NCI-H187 treated with DMSO at 0.1 percent for 48 hours (cell line): ENCODE measurements at places on chromosomes 5 and 9.

DNA sequence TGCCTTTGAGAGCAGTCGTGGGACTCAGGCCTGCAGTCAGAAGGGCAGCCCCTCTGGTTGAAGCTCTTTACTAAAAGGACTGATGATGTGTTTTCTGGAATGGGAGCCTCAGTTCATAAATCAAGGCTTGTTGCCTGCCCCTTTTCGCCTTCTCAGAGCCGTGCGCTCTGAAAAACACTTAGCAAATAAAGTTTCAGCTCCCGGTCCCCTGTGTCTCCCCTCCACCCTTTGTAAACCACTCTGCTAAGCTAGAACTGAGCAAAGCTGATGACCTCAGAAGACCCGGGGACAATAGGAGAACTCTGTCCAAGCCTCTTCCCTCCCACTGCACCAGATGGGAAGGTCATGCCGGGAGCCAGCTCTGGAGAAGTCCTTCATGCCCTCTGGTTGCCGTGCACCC lies 39.3 kb upstream of the ADRA1B start:
- no peak for DNase-seq

DNA sequence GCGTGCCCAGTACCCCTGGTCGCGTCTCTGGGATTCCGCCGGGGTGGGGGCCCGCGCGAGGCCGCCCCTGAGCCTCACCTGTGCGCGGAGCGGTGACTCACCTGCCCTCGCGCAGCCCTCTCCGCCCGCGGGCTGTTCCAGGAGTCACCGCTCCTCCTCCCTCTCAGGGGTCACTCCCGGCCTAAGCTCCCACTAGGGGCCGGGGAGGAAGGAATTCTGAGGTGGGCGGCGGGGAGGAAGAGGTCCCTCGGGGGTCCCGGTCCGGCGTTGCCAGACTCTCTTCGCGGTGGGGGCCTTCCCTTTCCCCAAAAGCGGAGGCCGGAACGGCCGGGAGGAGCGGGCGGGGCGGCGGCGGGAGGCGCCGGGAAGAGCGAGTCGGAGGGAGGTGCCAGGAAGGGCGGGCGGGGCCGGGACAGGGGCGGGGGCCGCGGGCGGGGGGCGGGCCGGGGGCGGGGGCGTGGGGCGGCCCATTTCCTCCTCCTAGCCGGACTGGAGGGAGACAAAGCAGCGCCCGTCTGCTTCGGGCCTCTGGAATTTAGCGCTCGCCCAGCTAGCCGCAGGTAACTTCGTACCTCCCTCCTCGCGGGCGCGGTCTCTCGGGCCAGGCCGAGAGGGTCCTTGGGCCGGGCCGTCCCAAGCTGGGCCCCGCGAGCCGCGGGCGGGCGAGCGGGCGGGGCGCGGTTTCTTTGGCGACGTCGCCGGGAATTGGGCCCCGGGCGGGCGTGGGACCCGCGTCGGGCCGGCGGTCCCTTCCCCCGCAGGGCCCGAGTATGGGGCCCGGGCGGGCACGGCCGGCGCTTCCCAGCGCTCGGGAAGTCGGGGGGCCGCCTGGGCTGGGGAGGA lies at the start of gene CTNNA1:
CTNNA1 (plus strand) TSS at position 475 of the 843 bp plus-strand sequence. CDS start 28,500 bp downstream, outside the sequence.
- no peak for DNase-seq

DNA sequence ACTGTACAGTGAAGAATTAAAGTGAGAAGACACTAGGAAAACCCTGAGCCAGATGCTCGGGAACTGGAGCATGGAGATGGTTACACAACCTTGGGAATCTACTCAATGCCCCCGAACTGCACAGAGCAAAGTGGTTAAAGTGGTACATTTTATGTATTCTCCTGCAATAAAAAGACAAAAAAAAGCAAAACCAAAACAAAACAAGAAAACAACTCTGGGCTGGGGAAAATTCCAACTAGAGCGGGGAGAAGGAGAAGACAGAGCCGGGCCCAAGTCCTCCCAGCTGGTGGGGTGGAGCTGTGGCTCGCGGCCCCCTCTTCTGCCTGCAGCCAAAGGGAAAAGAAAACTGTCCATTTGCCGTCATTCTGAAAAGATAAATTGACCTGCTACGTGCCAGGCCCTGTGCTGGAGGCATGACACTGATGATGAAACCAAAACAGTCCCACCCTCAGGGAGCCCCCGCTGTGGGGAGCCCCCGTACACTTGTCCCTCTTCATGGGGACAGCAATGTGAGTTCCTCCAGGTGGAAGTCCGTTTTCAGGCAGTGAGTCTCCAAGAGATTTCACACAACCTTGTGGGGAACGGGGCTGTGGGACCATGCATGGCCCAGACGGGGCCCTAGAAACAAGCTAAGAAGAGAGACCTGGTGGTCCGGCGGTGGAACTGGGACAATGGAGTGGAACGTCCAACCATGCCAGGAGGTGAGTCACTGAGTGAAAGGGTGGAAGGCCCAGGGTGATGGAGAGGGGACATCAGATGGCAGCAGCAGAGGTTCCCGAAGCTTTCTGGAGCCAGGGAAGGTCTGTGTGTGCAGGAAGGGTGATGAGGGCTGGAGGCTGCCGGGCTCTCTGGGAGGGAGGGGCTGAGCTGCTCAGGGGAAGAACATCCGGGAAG lies 114.8 kb upstream of the COL5A1 start:
- DNase-seq, result no peak

GRCh38 chr5:41182666-41183065 lies 30.7 kb downstream of the C6 start:
- no peak for DNase-seq

DNA sequence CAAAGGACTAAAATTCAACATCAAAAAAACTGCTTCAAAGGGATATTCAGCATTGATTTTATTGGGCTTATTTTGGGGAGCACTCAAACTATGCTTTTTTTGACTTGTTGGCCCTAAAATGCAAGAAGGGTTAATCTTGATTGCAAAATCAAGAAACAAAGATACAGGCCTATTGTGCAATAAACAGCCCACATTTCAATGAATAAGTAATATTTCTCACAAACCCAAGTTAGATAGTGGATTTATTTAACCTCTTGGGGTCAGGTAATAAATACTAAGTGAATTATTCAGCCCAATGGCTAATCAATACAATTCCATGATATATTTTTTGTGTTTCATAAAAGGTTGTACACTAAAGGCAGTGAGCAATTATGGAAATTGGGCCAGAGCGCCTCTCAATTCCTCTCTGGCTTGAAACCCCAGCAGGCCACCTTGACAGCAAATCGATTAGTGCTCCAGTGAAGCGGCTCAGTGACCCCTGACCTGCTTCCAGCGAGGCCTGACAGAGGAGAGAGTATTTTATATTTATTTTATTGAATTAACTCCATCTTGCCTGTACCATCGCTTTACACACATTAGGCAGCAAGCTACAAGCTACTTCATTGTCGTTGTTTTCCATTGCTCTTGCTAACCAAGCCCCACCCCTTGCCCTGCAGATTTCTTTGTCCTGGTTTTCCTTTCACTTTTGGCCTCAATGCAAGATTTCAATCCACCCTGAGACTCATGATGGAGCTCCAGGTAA lies 65.5 kb downstream of the EBF1 start:
- peak; percentile 77 for DNase-seq

DNA sequence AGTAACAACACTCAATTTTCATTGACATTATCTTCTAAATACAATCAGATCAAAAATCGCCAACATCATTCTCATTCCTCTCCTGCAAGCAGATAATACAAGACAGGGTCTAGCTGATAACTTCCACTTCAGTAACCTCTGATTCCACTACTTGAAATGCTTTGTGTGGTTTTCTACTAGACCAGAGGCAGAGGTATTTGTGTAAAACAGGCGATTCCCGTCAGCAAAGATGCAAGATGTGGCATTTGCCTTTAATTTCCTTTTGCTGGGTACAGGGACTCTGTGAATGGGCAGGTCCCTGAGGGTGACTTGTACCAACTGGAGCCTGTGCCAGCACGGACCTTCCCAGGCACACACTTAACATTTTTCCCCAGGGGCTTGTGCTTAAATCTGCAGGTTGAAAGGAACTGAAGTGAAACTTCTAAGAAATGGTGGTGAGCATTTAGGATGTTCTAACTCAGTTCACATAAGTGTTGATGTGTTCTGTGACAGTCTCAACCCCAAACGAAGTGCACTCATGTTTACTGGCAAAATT lies 625.5 kb upstream of the WWC1 start:
- DNase-seq, result no peak

- DNase-seq, result no peak
Measured at GRCh38 chr9:127917603-127918002, 762 bp upstream of the ST6GALNAC4 start.

DNA sequence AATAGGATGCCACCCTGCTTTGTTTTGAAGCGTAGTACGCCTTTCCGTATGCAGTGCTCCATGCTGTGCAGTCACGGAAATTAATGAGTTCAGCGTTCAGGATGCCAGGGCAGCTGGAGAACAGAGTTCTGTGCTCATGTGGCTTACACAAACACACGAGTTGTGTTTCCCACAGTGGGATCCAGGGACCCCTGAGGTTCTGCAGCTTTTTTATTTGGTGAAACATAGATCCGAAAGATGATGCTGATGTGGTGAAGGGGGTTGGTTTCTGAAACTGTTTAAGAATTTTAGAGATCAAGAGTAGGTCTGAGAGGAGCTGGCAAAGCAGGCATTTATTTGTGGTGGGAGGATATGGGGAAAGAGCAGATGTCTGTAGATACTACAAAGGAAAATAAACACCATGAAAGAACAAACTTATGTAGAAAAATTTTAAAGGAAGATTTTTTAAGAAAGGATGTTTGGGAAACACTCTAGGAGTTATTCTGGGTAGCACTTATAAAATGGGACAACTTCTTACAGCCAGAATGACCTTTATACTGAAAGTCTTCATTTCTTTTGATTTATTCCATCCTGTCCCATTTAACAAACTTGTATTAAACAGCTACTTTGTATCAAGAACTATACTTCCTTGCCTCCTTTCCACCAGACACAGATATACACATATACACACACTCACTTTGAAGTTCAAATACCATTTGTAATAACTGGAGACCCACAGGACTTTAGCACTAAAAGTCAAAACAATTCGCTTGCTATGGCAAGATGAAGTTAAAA lies 52.7 kb downstream of the ITGA1 start:
- no peak for DNase-seq

DNA sequence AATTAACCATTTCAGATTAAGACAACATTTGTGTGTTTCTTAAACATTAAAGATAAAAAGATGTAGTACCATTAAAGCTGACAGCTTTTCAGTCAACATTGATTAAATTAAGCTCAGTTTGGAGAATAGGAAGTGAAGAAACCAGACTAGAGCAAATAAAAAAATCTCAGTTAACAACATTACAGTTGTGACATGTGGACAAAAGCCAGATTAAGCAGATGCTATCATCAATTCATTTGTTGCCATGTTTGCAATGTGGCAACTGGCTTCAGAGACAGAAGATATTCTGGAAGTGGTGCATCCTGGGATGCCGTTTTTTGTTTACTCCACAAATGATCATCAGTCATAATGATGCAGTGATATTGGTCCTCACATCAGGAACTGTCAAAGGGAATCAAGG lies 70.3 kb upstream of the CNTLN start:
- DNase-seq, result no peak

DNA sequence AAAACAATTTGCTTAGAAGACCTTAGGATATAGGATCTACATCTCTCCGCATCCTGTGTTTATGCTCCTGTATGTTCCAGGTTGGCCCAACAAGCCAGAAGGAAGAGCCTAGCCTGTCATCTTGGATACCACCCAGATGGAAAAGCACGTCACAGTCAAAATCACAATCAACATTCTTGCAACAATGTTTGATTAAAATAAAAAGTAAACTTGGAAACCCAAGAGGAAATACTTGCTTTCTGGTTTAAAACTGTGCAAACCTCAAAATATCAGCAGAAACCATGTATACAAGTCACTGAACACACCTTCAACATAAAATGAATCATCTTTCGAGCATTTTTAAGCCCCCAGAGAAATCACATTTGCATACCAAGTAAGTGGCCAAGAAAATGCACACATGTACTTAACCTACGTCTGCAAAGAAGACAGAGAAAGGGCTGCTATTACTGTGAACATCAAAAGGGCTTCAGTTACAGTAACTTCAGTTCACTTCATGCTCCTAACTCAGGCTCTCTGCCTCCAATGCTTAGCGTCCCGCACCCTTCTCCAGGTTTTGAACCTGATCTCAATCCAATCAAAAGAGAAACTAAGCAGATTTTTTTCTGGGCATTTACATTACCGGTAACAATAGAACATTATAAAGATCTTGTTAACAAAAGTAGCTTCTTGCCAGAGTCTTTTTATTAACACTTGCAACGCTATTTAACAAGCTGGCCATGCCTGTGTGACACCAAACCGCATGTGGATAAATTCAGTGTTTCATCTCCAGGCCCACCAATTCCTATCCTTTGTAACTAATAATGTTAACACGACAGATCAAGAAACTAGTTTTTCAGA lies 1.3 kb downstream of the ENC1 start:
- DNase-seq, result no peak

- DNase-seq, result no peak
Measured at GRCh38 chr9:133714606-133715294, 23.4 kb downstream of the SARDH start.

DNA sequence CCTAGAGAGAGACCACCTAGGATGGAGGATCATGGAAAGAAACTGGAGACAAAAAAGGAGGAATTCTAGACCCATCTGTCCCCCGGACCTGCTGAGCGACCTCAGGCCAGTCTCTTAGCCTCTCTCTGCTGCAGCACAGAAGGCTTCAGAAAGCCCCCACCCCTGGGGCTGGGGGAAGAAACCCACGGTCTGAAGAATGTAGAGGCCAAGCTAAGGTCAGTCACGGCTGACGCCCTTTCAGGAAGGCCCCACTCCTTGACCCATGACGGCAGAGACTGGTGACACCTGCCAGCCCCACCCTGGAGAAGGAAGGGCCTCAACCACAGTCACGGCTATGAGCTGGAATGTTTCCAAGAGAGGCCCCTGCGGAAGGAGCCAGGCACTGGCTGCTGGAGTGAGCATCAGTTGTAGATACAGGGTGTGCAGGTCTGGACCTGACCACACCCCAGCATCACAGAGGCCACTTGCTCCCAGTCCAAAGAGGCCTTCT lies 120.5 kb upstream of the BOD1 start:
- DNase-seq, result no peak

DNA sequence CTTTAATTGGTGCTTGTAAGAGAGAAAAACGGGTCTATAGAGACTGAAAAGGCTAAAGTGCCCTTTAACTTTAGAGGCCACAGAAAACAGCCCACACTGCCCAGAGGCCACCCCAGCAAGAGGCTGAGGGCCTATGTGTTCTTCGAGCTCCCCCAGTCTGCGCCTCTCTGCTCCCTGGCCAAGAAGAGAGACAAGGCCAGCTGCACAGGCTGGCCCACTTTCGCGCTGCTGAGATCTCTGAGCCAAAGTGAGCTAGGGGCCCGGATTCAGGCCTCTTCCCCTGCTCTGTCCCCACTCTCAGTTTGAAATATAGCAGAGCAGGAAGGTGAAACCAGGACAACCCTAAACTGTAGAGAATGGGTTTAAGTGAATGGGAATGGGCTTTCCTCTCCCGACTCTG lies 132.0 kb upstream of the TRIM32 start:
- DNase-seq, result no peak

GRCh38 chr9:113580954-113581311 lies 117.4 kb downstream of the RGS3 start:
- no peak for DNase-seq

- DNase-seq, result no peak
Measured at GRCh38 chr5:127892467-127893207, 189.4 kb downstream of the CCDC192 start.

DNA sequence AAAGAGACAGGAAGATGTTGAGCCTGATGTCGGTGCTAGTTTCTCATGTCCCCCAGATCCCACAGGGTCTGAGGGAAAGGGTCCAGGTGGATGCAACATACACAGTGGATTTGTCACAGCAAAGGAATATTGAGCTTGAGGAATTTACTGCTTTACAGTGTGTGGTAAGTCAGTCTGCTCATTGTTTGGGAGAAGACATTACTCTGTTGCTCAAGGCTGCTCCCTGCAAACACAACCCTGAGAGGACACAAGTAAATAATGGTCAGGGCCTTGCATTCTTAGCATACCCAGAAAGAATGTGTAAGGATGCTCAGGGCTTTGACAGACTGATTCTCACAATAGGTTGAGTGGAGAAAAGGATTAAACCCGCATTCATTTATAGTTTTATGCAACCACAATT lies 7.3 kb upstream of the MAN2A1 start:
- no peak for DNase-seq
